ENCODE measurements at places on chromosomes 7 and 10.

DNA sequence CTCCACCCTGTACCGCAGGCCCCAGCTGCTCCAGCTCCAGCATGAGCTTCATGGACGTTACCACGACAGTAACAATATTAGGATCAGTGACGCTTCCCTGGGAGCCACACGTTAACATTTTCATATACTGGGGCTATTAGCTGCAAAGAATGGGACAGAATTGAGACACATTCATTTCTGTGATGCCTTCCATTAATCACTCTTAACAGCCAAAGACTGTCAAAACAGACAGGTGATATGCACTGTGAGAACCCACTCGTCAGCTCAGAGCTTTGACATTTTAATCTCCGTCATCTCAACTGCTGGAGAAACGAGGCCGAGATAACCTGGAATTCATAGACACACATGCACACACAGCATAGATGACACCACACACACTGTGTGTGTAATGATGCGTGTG, 408.4 kb upstream of the SHH start:
- no peak for DNase-seq

DNA sequence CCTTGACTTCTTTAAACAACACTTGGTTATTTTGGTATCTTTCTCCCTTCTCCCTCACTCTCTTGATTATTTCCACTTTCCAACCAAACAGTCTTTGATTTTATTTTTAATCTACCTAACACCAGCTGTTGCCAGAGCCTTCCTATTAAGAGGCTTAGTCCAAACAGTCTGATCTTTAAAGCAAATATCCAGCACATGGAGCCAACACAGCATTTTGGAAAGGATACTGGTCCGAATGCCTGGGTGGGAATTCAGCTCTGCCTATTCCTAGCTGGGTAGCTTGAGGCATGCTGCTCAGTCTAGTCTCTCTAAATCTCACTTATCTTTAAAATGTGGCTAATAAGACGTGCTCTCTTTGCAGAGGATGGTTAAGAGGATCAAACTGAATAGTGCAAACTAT, 129.3 kb downstream of the NRCAM start:
- DNase-seq, result no peak

DNA sequence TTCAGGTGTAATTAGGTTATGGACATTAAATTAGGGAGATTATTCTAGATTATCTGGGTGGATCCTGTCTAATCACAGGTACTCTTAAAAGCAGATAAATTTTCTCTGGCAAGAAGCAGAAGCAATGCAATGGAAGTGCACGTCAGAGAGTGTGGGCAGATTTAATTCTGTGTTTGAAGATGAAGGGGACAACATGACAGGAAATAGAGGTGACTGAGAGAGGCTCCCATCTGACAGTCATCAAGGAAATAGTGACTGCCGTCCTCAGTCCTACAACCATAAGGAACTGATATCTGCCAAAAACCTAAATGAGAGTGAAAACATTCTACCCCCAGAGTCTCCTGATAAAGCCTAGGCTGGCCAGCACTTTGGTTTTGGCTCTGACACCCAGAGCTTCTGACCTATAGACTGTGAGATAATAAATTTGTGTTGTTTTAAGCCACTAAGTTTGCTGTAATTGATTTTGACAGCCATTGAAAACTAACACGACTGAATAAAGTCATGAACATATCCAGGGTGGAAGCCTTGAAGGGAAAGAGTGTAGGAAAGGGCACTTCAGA, 30.5 kb upstream of the DDX50 start:
- no peak for DNase-seq

DNA sequence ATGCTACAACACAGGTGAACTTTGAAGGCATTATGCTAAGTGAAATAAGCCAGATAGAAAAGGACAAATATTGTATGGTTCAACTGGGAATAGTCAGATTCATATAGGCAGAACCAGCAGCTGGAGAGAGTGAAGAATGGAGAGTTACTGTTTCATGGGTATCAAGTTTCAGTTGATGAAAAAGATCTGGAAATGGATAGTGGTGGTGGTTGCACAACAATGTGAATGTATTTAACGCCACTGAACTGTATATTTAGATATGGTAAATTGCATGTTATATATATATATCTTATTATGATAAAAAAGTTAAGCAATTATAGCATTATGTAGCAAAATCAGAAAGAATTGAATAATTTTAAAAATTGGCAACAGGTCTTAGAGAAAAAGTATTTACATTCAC, 3.9 kb downstream of the LMBR1 start:
- no peak for DNase-seq

DNA sequence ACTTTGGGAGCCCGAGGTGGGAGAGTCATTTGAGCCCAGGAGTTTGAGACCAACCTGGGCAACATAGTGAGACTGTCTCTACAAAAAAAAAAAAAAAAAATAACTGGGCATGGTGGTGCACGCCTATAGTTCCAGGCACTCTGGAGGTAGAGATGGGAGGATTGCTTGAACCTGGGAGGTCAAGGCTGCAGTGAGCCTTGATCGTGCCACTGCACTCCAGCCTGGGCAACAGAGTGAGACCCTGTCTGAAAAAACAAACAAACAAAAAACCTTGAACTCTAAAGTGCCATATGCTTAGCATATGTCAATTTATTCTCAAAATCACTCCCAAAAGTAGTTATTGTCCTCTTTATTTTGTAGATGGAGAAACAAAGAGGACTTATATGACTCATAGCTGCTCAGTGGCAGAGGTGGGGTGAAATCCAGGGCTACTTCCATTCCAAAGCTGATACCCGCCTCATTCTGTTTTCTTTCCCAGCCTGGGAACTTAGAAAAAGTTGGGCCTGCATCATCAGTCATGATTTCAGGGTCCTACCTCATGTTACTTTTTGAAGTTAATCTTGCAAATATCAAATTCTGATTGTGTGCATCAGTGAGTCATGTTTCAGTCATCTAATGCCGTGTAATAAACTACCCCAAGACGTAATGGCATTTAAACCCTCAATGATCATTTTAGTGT, 13.3 kb downstream of the DHTKD1 start:
- DNase-seq, result no peak

- no peak for DNase-seq
These were observed 6.4 kb downstream of the CARD11 start for GRCh38 chr7:3037259-3037658.

DNA sequence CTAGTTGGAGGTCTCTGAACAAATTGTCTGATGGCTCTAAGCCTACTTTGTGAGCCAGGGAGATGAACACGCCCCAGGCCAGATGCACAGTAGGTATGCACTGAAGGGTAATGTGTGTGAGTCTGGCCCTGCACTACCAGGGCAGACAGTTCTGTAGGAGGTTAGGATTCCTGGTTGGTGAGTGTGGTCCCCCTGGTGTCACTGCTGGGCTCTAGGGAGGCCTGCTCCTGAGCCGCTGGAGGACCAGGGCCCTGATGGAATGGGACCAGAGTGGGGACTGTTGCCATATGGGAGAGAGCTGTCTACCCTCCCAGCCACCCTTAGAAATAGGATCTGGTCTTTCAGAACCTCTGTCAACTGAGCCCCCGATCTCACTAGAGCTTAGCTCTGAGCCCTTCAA, 42.0 kb downstream of the CDH23 start:
- DNase-seq, result no peak

GRCh38 chr7:143256932-143257331, 6.3 kb upstream of the GSTK1 start:
- no peak for DNase-seq

GRCh38 chr10:103789161-103789560, 66.2 kb downstream of the SH3PXD2A start:
- no peak for DNase-seq

GRCh38 chr10:17647326-17647725, 3.4 kb downstream of the STAM start:
- DNase-seq, result no peak

DNA sequence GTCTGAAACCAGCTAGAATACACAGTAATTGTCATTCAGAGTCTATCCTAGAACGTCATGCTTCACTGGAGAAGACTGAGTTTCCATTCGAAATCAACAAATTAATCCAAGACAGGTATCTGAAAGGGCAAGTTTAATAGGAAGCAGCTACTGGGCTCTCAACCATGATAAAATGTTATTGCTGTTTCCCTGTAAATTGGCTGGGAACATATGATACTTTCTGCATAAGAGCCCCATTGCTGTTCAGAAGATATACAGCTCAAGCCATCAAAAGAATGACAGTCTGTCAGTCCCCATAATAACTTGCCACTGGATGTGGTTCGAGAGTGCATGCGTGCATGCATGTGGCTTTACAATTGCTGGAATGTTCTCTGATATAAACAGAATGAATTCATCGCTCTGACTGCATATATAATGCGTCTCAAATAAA, 129.0 kb downstream of the HIBADH start:
- no peak for DNase-seq

- no peak for DNase-seq
These were observed 36.1 kb downstream of the UBTD1 start for GRCh38 chr10:97534746-97535367.

GRCh38 chr7:112399501-112399900, 50.8 kb upstream of the IFRD1 start:
- DNase-seq, result no peak

DNA sequence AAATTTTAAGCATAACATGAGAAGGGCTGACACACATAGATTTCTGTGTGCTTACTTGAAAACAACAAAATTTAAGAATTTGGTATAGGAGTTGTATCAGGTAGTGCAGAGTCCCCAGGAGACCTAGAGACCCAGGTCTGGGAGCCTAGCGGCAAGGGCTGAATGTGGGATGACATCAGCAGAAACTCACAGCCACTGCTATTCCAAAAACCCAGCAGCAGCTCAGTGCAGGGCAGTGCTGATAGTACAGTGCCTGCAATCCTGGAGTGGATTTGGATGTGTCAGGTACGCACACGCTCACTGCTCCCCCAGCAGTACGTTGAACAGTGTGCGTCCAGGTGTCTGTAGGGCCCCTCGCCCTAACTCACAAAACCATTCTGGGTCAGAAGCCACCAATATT, 87.1 kb downstream of the EGFR start:
- no peak for DNase-seq

DNA sequence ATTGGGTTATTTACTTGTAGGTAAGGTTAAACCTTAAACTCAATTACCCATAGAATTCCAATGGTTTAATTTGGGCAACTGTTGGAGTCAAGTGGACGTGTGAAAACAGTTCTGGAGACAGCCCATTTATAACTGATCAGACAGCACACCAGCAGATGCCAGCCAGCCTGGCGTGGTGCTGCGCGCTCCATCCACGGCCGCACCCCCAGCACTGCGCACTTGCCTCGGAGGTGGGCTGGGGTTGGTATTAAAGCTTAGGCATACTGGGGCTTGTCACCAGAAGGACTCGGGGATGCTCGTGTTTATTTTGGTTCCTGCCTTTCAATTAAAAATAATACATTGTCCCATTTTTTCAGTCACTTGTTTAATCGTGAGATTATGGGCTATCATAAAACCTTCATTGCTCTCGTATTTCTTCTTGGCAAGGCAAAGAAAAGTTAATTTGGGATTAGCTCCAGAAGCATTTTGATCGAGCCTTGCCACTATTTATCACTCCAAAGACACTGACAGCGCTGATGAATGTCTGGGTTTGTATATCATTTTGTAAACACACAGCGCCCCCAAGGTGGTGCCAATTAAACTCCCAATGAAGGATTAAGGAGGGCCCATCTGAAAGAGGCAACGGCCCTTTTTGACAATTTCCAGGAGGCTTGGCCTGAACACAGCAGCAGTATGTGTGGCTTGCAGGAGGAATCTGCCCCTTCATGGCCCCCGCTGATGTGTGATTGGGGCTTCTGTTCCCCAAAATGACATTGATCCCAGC, 204.5 kb upstream of the CXCL12 start:
- DNase-seq, result no peak

- no peak for DNase-seq
These were observed 825 bp downstream of the ADRB1 start for GRCh38 chr10:114044247-114045135.

GRCh38 chr10:131143425-131144165, 167.9 kb downstream of the TCERG1L start:
- no peak for DNase-seq

DNA sequence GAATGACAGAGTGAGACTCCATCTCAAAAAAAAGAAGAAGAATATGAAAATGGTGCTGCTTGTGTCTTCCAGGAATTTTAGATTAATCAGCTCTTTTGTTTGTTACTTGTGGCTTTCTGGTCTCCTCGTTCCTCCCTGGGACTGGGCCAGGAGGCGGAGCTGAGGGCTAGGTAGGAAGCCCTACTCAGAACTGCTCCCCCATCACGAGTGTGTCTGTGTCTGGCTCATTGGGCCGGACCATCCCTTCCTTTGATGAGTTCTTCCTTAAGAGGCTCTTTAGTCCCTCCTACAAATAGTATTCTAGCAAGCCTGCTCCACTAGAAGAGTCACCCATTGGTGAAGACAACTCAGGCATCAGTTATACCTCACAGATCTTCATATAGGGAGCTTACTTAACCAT, 56.8 kb upstream of the YAE1 start:
- DNase-seq, result no peak

GRCh38 chr7:37083311-37084096, 359.2 kb upstream of the AOAH start:
- no peak for DNase-seq

DNA sequence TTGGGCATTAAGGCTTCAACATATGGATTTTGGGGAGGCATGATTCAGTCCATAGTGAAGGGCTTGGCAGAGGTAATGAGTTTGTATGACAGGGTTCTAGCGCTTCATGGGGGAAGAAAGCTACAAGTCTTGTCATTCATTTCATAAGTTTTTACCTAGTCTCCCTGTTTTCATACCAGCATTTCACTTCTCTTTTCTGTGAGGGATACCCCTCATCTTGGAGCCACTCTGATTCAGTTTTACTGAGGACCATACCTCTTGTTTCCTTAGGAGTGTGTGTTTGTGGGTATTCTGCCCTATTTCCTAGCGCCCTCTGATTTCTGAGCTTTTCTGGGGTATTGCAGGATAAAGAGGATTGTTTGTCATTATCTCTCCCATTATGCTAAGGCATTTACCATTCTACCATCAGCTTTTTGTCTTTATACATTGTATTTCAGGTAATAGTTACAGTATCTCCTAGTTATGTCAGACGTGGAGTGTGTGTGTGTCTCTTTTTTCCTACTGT, 6.8 kb downstream of the RSBN1L start:
- DNase-seq, result no peak
